ENCODE measurements at places on chromosomes 6 and 20.

DNA sequence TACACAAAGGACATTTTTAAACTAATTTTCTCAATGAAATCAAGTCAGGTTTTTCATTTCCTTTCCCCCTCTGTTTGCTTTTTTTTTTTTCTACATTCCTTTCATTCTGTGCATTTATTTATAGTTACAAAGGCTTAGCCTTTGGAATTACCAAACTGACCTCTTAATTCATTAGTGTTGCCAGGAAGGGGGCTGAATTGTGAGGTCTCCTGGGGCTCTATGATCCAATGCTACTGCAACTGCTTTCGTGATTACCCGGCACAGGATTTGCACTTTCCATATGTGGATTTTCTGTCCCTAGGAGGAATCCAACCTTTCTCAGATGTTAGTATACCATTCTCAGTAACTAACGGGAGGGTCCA, 35.3 kb downstream of the NEDD9 start:
- no peak for DNase-seq

- peak; percentile 60 for DNase-seq
These were observed 28.9 kb downstream of the KIAA1755 start for GRCh38 chr20:38231531-38232121.

GRCh38 chr6:15340775-15341174, 94.9 kb downstream of the JARID2 start:
- no peak for DNase-seq

- DNase-seq: peak; percentile 92
These were observed 36.3 kb upstream of the TGM2 start for GRCh38 chr20:38201356-38201755.

Data from suppressor macrophage treated with lipopolysaccharide for 4 hours (primary cell).